NCI-H1436 treated with DMSO at 0.1 percent for 48 hours (cell line): ENCODE measurements at places on chromosomes 12 and 14.

- DNase-seq: no peak
Measured at GRCh38 chr12:96171905-96172304, 22.3 kb upstream of the ELK3 start.

DNA sequence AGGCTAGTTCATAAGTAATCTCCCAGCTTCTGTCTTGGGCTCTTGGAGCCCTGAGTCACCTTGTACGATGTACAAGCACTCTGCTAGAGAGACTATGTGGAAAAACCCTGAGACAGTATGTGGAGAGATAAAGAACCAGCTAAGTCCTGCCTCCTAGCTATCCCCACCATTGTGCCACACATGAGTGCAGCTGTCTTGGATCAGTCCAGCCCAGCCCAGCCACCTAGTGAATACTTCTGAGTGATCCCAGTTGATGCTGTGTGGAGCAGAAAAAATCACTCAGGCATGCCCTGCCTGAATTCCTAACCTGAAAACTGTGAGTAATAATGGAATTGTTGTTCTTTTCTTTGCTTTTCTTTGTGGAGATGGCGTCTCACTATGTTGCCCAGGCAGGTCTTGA, 5.1 kb upstream of the SERPINA6 start:
- no peak for DNase-seq

DNA sequence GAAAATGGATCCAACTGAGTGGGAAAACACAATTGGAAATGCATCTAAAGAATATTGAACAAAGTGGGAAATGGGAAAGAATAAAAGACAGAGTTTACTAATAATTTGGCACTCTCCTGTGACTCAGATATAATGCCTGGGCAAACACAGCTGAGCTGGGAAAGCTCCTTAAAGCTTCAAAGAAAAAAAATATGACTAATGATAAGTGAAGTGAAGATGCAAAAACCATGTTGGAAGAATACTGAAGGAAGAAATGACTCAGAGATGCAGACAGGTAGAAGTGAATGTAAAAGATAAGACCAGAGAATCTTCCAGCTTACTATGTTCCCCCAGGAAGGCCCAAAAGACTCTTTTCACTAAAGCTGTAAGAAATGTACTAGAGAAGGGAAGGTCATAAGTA, 62.4 kb upstream of the FOXG1 start:
- DNase-seq: no peak

GRCh38 chr14:78248501-78249090, 78.4 kb downstream of the NRXN3 start:
- DNase-seq: no peak

DNA sequence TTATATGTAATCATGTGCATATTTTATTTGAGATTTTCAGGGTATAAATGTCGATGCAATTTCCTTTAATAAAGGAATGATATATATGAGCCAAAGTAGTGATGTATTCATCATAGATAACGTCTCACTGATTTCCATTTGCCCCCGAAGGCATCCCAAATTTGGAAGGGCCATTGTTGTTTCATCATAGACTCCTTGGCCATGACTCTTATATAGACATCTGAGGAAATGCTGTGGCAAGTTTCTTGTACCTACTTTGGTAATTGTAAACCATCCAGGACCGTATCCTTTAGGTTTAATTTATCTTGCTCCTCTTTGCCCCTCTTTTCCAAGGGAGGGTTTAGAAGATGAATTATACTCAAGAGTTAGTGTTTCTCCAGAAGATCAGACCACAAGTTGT, 84.7 kb downstream of the SAMD4A start:
- no peak for DNase-seq

GRCh38 chr12:120721866-120722265, 3.8 kb upstream of the ACADS start:
- DNase-seq: no peak

GRCh38 chr12:130675791-130676190, 40.3 kb downstream of the RIMBP2 start:
- no peak for DNase-seq

- DNase-seq: no peak
Measured at GRCh38 chr14:22848351-22849164, 12.2 kb downstream of the MMP14 start.

- no peak for DNase-seq
Measured at GRCh38 chr14:105391541-105391940, 6.8 kb upstream of the TEX22 start.

DNA sequence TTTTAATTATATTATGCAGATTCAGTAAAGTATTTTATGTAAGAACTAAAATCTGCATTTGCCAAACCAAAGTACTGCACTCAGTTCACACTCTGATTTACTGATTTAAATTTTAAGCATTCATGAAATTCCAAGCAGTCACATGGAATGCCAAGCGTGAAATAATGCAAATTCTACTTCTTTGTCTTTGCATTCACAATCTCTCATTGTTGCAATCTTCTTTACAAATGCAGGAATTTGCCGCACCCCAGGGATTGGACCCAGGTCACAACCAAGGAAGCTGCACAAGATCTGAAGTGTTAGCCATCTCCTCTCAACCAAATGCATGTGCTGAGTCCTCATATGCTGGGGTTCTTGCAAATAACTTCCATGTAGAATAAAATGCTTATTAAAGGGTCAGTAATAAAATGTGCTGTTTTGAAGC, 71.9 kb downstream of the TUNAR start:
- DNase-seq: no peak

DNA sequence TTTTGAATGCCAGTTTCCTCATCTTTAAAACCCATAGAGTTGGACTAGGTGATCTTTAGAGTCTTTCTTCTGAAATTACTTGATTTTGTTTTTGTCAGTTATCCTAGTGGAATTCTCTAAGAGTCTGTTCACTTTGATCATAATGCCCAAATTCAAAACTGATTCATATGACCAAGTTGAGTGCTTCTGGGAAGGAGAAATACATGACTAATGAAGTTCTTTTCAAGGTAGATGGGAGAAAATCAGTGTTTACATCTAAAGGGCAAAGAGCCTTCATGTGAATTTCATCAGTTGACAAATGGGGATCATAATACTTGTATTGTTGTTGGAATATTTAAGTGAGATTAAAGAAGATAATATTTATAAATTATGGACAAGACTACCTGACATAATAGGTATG, 53.2 kb downstream of the ERC1 start:
- DNase-seq: no peak

GRCh38 chr14:99575043-99576023, 28.7 kb downstream of the CCDC85C start:
- no peak for DNase-seq

DNA sequence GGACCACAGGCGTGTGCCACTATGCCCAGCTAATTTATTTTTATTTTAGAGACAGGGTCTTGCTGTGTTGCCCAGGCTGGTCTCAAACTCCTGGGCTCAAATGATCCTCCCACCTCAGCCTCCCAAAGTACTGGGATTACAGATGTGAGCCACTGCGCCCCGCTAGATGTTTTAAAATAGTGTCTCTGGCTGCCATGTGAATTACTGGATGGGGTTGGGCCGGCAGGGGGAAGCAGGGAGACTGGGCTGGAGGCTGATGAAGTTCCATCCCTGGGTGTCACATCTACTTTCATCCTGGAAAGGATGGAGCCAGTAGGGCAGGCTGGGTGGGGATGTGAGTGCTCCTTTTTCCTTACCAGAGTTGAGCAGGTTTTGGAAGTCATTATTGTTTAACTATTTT, 46.1 kb downstream of the DNAH10 start:
- no peak for DNase-seq

DNA sequence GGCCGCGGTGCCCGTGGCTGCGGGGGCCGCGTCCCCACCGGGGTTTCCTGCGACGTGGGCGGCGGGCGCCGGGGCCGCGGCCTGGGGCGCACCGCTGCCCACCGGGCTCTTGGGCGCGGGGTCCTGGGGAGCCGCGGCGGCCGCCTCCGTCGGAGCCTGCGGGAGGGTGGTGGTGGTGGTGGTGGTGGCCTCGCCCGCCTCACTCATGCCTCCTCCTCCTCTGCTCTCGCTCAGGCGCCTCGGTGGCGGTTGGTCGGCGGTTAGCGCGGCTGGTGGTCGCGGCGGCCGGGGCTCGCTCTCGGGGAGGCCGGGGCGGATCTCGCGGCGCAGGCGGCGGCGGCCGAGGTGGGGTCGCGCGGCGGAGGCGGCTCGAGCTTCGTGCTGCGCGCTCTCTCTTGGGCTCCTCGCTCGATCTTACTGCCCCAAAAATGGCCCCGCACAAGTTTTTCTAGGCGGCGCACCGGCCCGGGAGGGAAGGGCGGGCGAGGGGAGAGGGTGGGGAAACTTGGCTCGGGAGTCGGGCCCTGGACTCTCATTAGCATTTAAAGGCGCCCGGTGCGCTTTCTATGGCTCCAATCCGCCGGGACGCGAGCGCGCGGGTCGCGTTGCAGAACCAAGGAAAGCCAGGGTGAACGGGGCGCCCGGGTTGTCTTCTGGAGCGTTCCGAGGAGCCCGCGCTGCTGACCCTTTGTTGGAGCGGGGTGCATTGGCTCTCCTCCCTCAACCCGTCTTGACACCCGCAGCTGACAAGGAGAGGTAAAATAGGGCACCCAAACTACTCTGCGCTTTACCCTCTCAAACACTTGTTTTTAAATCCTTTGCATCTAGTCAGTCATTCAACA, at the start of gene YBX3:
YBX3 (minus strand) TSS at position 419 of the 842 bp plus-strand sequence; CDS start at position 207, 212 bp downstream.
- DNase-seq: no peak

GRCh38 chr12:53950437-53950773, 4.3 kb upstream of the HOXC12 start:
- no peak for DNase-seq

- DNase-seq: no peak
Measured at GRCh38 chr12:68290126-68290525, 36.7 kb upstream of the IL22 start.

DNA sequence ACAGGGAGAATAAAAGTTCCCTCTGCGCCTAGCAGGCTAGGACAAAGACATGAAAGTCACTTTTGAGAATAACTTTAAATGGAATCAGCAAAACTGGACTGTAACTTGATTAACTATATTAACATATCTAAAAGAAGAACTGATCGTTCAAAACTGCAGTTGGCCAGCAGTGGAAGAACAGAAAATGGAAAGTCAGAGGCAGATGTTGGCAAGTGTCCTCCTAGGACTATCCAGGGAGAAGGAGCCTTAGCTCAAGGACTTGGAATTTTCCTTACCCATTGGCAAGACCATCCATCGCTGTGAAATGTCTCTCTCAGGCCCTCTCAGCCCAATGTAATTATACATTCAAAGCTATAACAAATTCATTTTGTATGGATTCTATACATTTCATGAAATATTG, 419.7 kb downstream of the ATP23 start:
- no peak for DNase-seq

- no peak for DNase-seq
Measured at GRCh38 chr12:47021298-47021697, 58.1 kb upstream of the PCED1B start.

GRCh38 chr12:123421314-123421713, 15.2 kb downstream of the RILPL2 start:
- DNase-seq: no peak

DNA sequence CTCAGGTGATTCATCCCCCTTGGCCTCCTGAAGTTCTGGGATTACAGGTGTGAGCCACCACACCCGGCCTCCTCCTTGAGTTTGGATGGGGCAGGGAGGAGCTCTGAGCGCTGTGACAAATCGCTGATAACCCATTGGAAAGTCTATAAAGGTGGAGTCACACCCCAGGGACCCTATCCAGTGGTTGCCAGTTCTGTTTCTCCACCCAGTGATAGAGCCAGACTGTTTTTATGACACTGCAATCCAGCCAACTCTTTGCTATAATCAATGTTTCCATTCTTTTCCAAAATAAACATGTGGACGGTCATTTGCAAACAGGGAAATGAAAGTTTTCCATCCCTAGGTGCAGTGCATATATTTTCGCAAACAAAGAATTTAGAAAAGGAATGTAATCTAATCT, 142.0 kb upstream of the PELI2 start:
- no peak for DNase-seq

DNA sequence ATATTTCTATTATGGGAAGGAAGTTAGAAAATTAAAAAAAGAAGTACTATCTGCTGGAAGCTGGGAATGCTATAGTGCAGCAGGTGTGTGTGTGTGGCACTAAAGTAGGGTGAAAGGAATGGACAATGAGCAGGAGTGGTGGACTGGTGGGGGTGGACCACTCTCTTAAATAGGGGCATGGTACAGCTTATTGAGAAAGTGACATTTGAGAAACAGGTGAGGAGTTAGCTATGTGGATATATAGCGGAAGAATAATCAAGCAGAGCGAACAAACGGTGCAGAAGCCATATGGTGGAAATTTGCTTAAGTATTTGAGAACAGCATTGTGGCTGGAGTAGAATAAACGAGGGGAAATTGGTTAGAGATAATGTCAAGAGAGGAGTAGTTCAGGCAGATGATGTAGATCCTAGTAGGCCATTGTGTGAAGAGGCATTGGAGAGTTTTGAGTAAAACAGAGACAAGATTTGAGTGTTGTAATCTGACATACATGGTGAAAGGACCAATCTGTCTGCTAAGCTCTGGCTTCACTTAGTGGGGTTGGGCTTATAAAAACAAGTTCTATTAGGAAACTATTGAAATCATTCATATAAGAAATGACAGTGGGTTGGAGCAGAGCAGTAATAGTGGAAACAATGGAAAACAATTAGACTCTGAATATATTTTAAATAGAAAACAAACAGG, 149.2 kb upstream of the SYT10 start:
- DNase-seq: no peak

GRCh38 chr14:103112400-103113243, 10.6 kb upstream of the TNFAIP2 start:
- no peak for DNase-seq

- DNase-seq: no peak
Measured at GRCh38 chr14:35712466-35712865, 96.6 kb downstream of the RALGAPA1 start.

- no peak for DNase-seq
Measured at GRCh38 chr12:111368291-111368787, 556 bp downstream of the PHETA1 start.

- no peak for DNase-seq
Measured at GRCh38 chr12:50845021-50845647, 2.4 kb downstream of the TMPRSS12 start.

GRCh38 chr14:38047195-38047902, 160.4 kb upstream of the SSTR1 start:
- no peak for DNase-seq

DNA sequence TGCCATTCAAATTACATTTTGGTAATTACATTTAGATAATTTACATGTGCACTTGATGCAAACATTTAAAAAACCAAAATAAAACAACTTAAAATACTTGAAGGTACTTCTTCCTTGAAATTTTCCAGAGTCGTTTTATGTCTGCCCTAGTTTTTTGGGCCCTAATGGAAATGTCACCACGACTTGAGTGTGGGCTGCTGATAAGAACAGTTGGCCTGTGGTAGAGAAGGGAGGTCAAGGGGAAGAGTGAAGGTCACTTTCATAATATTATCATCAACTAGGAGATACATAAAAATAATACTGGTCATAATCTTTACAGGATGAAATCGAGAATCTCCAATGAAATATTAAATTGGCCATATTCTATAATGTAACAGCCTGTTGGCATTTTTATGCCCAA, 23.1 kb downstream of the ZDHHC17 start:
- DNase-seq: no peak

GRCh38 chr14:100224229-100224866, 14.6 kb upstream of the YY1 start:
- DNase-seq: no peak
